ENCODE measurements at places on chromosomes 4 and X.

GRCh38 chrX:21960569-21961541, 20.3 kb downstream of the SMS start:
- DNase-seq: no peak

DNA sequence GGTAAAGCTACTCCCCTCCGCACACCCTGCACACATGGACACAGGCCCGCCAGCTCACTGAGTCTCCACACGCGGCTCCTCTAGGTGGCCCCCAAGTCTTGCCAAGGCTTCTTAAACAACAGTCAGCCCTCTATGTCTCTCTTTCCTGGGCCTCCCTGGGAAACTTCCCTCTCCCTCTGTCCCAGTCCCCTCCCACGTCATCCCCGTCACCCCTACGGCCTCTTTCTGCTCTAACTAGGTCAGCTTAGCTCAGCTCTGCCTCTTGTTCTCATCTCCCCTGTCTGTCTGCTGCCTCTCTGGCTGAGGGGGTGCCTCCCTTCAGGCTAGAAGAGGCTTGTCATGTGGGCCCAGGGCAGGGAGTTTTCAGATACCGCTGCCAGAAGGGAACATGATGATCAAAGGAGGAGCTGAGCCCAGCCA, 38.8 kb downstream of the SEPTIN6 start:
- no peak for DNase-seq

GRCh38 chr4:168863719-168864647, 146.1 kb downstream of the CBR4 start:
- no peak for DNase-seq

GRCh38 chr4:23788460-23788859, 101.4 kb downstream of the PPARGC1A start:
- DNase-seq: no peak

DNA sequence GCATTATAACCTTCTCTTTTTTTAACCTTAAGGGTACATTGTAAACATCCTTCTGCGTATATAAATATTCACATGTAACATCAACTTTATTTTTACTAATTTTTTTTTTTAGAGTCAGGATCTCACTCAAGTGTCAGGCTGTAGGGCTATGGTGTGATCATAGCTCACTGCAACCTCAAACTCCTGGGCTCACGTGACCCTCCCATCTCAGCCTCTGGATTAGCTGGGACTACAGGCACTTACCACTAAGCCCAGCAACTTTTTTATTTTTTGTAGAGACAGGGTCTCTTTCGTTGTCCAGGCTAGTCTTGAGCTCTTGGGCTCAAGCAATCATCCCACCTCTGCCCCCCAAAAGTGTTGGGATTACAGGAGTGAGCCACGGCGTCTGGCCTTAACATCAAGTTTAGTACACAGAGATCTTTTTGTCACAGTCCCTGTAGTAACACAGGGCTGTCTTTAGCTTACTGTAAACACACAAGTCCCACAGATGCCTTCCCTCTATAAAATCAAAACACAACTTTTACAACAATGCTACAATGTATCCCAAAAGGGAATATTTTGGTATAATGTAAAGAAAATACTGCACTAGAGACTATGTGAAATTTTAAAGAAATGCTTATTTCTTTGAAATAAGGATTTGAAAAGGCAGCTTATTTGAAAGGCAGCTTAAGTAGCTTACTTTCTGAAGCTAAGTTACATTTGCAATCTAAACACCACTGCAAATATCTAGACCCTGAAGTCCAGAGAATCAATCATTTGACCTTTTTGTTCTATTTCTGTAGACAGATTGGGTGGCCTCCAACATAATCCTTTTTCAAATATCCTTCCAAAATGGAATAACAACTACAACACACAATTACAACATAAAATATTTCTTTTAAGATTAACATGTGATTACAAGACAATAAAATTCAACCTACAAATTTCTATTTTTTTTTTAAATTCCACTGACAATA, 116.0 kb downstream of the APBB2 start:
- DNase-seq: no peak

DNA sequence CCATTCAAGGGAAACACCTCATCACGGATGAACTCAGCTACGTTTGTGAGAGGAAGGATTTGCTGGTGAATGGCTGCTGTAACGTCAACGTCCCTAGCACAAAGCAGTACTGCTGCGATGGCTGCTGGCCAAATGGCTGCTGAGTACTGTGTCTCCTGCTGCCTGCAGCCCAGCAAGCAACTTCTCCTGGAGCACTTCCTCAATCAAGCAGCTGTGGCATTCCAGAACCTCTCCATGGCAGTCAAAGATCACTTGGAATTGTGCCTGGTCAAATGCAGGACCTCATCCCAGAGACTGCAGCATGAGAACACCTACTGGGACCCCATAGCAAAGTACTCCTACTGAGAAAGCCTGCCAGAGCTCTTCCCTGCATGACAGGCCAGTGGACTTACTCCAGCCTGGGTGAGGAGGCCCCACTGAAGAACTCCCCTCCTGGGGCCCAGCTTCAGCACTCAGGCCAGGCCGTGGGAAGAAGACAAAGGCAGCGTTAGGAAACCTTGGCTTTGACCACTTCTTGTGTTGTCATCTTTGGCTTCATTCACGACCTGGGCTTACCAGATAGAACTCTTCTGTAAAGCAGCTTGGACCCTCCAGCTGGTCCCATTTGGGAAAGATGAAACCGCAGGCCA, 244.3 kb downstream of the RBMX2 start:
- DNase-seq: no peak
